Hepatocyte (in vitro differentiated cells): ENCODE measurements at places on chromosomes 4 and X. TPM values are rescaled to one million over a fixed set of nuclear protein-coding genes. Genes with fewer than 3 reads are reported as not detected.
A peak's percentile ranks its signal among the peaks of the same experiment; 100 is the strongest.

Gene SRD5A3
- 32.4 and 37.5 TPM in 2 replicates for total RNA-seq

Gene GJB1
- 95.4 and 103 TPM in 2 replicates for total RNA-seq

- no peaks in the 10 kb centered on the region for H3K27me3 ChIP-seq
- H3K4me3 ChIP-seq, result no peak overlapping the region
- peaks cover 6% of the 10 kb centered on the region for H3K4me1 ChIP-seq
- H3K27ac ChIP-seq, result peak overlapping the region; percentile 48
- DNase-seq, result peak; percentile 22
Measured at GRCh38 chr4:98522636-98523395, 135.6 kb downstream of the TSPAN5 start.

DNA sequence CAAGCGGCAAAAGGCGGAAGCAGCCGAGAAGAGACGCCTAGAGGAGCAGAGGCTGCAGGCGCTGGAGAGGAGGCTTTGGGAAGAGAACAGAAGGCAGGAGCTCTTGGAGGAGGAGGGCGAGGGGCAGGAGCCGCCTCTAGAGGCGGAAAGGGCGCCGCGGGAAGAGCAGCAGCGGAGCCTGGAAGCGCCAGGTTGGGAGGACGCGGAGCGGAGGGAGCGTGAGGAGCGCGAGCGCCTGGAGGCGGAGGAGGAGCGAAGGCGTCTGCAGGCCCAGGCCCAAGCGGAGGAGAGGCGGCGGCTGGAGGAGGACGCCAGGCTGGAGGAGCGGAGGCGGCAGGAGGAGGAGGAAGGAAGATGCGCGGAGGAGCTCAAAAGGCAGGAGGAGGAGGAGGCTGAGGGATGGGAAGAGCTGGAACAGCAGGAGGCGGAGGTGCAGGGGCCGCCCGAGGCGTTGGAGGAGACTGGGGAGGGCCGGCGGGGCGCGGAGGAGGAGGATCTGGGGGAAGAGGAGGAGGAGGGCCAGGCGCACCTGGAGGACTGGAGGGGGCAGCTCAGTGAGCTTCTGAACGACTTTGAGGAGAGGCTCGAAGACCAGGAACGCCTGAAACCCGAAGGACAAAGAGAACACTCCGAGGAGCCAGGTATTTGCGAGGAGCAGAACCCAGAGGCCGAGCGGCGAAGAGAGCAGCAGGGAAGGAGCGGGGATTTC, 72.9 kb downstream of the AASDH start:
- H3K27ac ChIP-seq, result no peak overlapping the region
- H3K4me1 ChIP-seq, result no peaks in the 10 kb centered on the region
- no peaks in the 10 kb centered on the region for H3K27me3 ChIP-seq
- no peak overlapping the region for H3K4me3 ChIP-seq
- DNase-seq, result no peak

- H3K4me1 ChIP-seq, result no peaks in the 10 kb centered on the region
- no peaks in the 10 kb centered on the region for H3K27me3 ChIP-seq
- DNase-seq, result no peak
- H3K36me3 ChIP-seq, result no peaks in the 10 kb centered on the region
- no peak overlapping the region for H3K4me3 ChIP-seq
- H3K27ac ChIP-seq, result no peak overlapping the region
Measured at GRCh38 chr4:117777721-117778120, 256.6 kb upstream of the NDST3 start.

Gene HTN3
- total RNA-seq, result not detected in 2 replicates

Gene ADH6
- 23.1 and 23.6 TPM in 2 replicates for total RNA-seq

Gene RTL9
- total RNA-seq, result 2.7 and 2.9 TPM in 2 replicates

DNA sequence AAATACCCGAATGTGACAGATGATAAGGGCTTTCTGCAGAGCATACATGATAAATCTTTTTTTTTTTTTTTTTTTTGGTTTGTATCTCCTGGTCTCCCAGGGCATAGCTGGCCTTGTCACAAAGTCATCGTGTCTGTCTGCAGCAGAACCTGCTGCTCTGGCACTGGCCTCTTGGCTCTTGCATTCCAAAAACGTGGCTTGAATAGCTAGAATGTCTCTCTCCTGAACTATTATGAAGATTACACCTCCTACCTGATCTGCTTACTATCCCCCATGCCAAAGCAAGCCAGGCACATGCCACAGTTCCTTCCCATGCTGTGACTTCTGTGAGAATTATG, 50.4 kb upstream of the SCRG1 start:
- no peak overlapping the region for H3K4me3 ChIP-seq
- no peaks in the 10 kb centered on the region for H3K27me3 ChIP-seq
- no peak overlapping the region for H3K27ac ChIP-seq
- no peaks in the 10 kb centered on the region for H3K36me3 ChIP-seq
- no peaks in the 10 kb centered on the region for H3K4me1 ChIP-seq

DNA sequence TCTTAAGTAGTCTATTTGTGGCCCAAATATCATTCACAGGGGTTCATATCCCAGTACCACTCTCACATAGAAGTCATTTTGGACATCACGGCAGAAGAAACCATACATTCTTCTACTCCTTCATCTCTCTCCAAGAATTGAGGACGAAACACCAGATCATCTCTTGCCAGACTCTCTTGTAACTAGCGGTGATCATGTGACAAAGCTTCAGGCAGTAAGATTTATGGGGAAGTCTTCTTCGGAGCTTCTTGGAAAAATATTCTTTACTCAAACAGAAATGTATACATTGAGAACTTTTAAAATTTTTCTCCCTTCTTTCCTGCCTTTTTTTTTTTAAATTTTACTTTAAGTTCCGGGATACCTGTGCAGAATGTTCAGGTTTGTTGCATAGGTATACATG, 4.7 kb upstream of the TBC1D19 start:
- no peaks in the 10 kb centered on the region for H3K36me3 ChIP-seq
- H3K4me3 ChIP-seq, result no peak overlapping the region
- no peaks in the 10 kb centered on the region for H3K27me3 ChIP-seq

DNA sequence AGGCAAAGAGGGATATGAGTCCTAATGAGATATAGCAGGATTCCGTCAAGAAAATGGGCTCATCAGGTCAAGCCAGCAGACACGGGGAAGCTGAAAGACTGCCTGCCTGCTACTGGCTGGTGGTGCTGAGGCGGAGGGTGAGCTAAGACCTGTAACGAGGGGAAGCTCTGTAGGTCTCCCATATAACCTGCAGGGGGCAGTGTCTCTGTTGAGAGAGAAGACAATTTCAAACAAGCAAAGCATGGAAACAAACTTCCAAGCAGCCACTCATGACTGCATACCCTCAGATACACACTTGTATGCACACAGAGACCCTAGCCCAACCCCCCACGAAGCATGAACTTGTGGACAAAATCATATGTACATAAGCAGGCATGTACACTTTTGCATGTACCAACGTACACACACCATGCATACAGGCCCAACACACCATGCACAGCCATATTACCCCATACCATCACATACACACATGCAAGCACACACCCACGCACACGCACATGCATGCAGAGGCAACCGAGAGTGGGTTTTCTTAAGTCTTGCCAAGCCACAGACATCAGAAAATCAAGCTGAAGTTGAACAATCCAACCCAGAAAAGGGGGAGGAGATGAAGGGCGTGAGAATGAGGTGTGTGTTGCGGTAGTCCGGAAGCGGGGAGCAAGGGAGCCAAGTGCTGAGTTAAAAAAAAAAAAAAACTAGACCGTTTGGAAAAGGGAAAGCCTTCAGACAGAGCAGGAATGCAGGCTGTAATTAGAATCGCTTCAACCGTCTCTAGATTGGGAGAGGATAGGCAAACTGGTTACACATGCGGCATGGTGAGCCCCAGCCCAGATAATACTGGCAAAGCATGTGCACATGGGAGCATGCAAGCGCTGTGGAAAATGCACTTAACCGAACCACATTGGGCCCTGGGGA, 71.0 kb downstream of the PJA1 start:
- no peaks in the 10 kb centered on the region for H3K36me3 ChIP-seq
- no peaks in the 10 kb centered on the region for H3K27me3 ChIP-seq
- no peak overlapping the region for H3K4me3 ChIP-seq
- no peaks in the 10 kb centered on the region for H3K4me1 ChIP-seq
- H3K27ac ChIP-seq, result no peak overlapping the region
- DNase-seq, result peak; percentile 74

DNA sequence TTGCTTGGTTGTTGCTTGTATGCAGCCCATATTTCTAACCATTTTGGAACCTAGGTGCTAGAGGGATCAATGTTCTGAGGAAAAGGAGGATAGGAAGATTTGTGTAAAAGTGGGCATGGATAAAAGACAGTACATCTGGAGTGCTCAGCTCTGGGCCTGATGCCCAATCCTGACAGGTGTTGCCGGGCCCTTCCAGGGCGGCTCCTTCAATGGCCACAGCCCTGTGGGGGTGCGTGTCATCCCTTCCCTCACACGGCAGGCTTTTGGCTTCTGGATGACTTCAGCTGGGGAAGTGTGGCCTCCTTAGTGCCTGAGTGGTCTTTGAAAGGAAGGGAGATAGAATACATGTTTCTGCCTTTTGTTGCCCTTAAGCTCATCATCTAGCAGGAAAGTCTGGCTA, 47.2 kb downstream of the NELFA start:
- H3K4me3 ChIP-seq, result no peak overlapping the region
- no peaks in the 10 kb centered on the region for H3K27me3 ChIP-seq
- H3K4me1 ChIP-seq, result no peaks in the 10 kb centered on the region
- no peak for DNase-seq
- H3K27ac ChIP-seq, result no peak overlapping the region

Gene ENPEP
- total RNA-seq, result 7.1 and 8.7 TPM in 2 replicates

DNA sequence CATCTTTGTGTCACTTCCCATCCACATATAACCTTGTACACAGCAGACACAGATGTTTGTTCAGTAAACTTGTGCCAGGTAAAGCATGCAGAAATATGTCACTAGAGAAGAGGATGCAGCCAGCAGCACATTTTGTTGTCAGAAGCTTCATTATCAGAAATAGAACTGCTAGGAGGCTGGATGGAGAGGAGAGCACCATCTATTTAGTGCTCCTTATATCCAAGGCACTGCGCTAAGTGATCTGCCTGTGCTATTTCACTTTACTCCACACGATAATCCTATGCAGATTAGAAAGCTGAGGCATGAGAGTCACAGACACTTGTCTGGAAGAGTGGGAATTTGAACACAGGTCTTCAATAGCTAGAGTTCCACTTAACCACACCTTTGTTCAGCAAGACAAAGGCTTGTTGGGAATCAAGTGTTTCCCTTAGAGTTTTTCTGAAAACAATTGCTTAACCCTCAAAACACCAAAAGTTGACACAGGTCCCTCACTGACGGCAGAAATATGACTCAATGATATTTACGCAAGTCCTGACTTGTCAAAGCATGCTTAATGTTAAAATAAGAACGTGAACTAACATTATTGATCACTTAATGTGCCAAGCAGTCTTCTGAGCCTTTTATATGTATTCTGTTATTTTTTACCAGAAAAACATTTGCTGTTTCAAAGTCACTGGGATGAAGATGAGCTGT, 1.2 kb upstream of the QDPR start:
- no peak for DNase-seq
- no peak overlapping the region for H3K27ac ChIP-seq
- no peak overlapping the region for H3K4me3 ChIP-seq
- H3K27me3 ChIP-seq, result peaks cover 6% of the 10 kb centered on the region
- peaks cover 10% of the 10 kb centered on the region for H3K4me1 ChIP-seq

GRCh38 chr4:86223472-86223871, 136.4 kb downstream of the MAPK10 start:
- H3K4me1 ChIP-seq, result peaks cover 7% of the 10 kb centered on the region
- no peak overlapping the region for H3K4me3 ChIP-seq
- H3K36me3 ChIP-seq, result no peaks in the 10 kb centered on the region
- peak; percentile 14 for DNase-seq
- no peak overlapping the region for H3K27ac ChIP-seq

Gene P2RY10
- not detected in 2 replicates for total RNA-seq

Gene TMEM255A
- total RNA-seq, result 0.44 and 0.77 TPM in 2 replicates

Gene UGT2B11
- total RNA-seq, result 17.1 and 19.5 TPM in 2 replicates

Gene YIPF6
- 40.2 and 45.5 TPM in 2 replicates for total RNA-seq

- no peaks in the 10 kb centered on the region for H3K36me3 ChIP-seq
- H3K27me3 ChIP-seq, result no peaks in the 10 kb centered on the region
- H3K4me1 ChIP-seq, result no peaks in the 10 kb centered on the region
- no peak overlapping the region for H3K4me3 ChIP-seq
- no peak overlapping the region for H3K27ac ChIP-seq
Measured at GRCh38 chr4:107258359-107258758, 222.2 kb upstream of the DKK2 start.

- no peaks in the 10 kb centered on the region for H3K36me3 ChIP-seq
- no peak overlapping the region for H3K4me3 ChIP-seq
- H3K27ac ChIP-seq, result no peak overlapping the region
- DNase-seq, result no peak
- H3K27me3 ChIP-seq, result no peaks in the 10 kb centered on the region
Measured at GRCh38 chr4:52555356-52555716, 103.8 kb downstream of the USP46 start.

Gene XK
- 2.9 and 3.5 TPM in 2 replicates for total RNA-seq

Gene P2RY8
- 0.07 TPM in 1 of 2 replicates, not detected in the other for total RNA-seq

GRCh38 chr4:14359991-14360390, 642.3 kb upstream of the CPEB2 start:
- H3K4me1 ChIP-seq, result no peaks in the 10 kb centered on the region
- no peak overlapping the region for H3K4me3 ChIP-seq
- H3K36me3 ChIP-seq, result no peaks in the 10 kb centered on the region
- H3K27ac ChIP-seq, result no peak overlapping the region
- H3K27me3 ChIP-seq, result no peaks in the 10 kb centered on the region

Gene IL2RG
- total RNA-seq, result 7.1 and 14.1 TPM in 2 replicates

- H3K36me3 ChIP-seq, result no peaks in the 10 kb centered on the region
- DNase-seq, result no peak
- H3K4me1 ChIP-seq, result peaks cover 10% of the 10 kb centered on the region
- H3K27me3 ChIP-seq, result no peaks in the 10 kb centered on the region
- no peak overlapping the region for H3K27ac ChIP-seq
Measured at GRCh38 chrX:69024161-69024736, 141.0 kb downstream of the PJA1 start.

Gene PGM2
- 25.0 and 28.2 TPM in 2 replicates for total RNA-seq

DNA sequence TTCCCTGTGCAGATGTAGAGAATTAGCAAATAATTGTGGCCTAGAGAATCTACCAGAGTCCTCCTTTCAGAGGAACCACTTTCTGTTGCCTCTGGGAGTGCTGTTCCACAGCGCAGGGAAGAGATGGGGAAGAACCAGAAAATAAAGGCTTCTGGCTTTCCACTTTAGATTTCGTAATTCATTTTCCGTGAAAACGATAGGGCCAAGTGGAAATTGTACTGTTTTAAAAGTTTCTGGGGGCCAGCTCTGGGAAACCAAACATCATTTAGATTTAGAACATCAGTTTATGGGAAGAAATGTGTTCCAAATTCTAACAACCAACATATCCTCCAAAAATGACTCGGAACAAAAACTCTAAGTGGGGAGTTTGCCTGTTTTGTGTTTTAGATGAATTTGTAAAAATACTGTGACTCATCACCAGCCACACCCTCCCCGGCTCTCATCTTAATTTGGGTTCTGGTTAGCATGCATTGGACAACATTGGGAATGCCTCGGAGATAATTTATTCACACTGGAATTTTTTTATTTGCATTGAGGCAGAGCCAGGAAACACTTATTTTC, 65.2 kb upstream of the LNX1 start:
- H3K4me1 ChIP-seq, result peaks cover 14% of the 10 kb centered on the region
- no peaks in the 10 kb centered on the region for H3K27me3 ChIP-seq
- no peak for DNase-seq
- no peak overlapping the region for H3K27ac ChIP-seq
- no peak overlapping the region for H3K4me3 ChIP-seq
